CD8-positive, alpha-beta T cell (primary cell): ENCODE measurements at places on chromosomes 5 and 9.
A peak's percentile ranks its signal among the peaks of the same experiment; 100 is the strongest.

GRCh38 chr9:103990311-103990710 lies 103.8 kb upstream of the SMC2 start:
- DNase-seq, result no peak

- DNase-seq, result no peak
Measured at GRCh38 chr5:98163796-98164493, 609.5 kb upstream of the RGMB start.

DNA sequence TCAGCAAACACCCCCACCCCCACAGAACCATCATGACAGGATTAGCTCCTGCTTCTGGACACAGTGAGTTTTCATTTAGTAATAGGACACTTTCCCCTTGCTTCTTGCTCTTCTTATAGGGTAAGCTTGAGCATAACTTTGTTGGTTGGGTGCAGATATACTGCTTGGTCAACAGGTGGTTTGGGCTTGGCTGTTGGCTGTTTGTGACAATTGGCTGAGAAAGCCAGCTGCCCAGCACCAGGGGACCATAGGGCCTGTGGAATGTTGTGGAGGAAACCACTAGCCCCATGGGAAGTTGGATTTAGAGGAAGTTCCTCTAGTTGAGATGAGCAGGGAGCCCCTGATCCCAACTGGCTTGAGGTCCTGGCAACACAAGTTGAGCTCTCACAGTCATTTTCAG lies 30.5 kb downstream of the PPP3R2 start:
- DNase-seq, result no peak

GRCh38 chr5:132750471-132751230 lies 3.4 kb downstream of the CCNI2 start:
- no peak for DNase-seq

DNA sequence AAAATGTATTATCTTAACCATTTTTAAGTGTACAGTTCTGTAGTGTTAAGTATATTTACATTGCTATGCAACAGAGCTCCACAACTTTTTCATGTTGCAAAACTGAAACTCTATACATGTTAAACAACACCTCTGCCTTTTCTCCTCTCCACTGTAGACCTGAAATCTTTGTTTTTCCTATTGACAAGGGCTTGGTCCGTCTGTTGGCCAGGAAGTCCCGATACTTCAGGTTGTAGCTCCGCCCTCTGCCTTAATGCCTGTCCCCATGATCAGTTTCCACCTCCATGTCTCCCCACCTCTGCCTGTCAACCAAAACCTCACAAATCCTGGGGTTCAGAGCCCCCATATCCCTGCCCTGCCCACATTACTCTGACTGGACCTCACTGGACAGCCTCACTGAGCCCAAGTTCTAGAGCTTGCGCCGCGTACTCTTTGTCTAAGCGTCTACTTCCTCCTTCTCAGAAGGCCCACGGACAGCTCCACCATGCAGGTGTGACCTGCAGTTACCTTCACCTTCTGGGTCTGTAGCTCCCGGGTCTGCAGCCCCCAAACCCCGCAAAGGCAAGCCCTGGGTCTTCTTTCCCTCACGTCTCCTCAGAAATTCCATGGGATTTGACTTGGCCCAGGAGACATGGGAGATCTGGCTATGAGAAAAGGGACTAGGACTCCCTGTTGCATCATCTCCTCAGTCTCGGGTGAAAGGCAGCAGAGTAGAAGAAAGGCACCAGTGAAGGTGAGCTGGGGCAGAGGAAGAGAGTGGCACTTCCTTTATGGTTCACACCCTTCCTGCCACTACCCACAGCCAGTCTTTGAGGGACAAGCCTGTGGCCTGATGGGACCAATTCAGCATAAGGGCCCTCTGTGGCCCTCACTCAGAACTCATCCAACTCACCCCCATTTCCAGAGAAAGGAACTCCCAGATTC lies 8.0 kb downstream of the GLIPR2 start:
- peak; percentile 51 for DNase-seq

GRCh38 chr5:58021466-58021865 lies 438.4 kb downstream of the PLK2 start:
- no peak for DNase-seq

DNA sequence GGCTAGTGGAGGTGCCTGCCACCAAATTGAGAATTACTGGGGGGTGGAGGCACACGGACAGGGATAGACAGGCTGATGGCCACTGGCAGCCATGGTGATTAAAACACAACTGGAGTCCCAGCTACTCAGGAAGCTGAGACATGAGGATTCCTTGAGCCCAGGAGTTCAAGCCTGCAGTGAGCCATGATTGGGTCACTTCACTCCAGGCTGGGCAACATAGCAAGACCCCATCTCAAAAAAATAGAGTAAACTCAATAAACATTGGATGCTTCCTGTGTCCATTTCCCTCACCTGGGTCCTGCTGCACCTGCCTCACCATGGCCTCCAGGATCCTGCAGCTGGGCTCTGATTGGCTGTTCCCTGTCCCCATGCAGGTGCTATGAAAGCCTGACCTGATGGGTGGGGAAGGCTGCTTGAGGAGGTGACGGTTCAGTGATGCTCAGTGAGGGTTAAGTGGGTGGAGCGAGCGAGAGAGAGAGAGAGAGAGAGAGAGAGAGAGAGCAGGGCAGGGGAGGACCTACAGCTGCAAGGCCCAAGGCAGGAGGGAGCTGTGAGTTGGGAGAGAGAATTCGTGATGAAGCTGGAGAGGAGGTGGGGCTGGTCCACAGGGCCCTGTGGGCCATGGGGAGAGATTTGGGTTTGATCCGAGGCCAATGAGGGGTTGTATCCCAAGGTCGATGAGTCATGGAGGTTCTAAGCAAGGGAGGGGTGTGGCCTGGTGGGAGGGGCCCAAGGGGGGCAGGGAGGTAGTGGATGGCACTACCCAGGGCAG lies 36.7 kb upstream of the FUBP3 start:
- no peak for DNase-seq

DNA sequence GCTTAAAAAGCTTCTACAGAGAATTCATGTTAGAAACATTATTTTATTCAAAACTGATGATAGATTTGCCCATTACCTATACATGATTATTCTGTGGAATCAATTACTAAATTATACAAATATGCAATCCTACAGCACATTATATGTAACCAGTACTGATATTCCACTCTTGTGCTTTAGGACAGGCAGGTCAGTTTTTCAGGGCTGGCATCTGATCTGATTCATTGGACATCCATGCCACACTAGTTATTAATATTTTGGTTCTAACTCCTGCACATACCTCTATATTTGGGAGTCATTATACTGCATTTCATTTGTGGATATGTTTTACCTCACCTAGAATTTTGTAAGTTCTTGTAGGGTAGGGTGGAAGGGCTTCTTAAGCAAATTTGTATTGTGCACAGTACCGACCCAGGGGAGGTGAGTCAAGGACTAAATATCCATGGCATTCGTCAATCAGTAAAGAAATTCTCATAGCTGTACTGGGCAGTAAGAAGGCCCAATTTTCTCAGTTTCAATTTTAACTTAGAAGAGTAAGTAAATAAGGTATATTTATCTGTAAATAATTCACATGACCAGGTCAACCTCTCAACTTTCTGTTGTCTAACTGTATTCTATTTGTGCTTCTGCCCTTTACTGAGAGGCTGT lies 33.5 kb downstream of the ELOVL7 start:
- DNase-seq, result no peak

- DNase-seq, result no peak
Measured at GRCh38 chr9:136784249-136784996, 6.7 kb upstream of the TMEM141 start.

DNA sequence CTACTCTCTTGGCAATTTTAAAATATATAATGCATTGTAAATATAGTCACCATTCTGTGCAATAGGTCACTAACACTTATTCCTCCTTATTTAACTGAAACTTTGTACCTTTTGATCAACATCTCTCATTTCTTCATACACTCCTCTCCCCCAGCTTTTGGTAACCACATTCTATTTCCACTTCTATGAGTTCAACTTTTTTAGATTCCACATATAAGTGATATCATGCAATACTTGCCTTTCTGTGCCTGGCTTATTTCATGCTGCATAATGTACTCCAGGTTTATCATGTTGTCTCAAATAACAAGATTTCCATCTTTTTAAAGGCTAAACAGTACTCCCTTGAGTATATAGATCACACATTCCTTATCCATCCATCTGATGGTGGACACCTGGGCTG lies 188.8 kb downstream of the NXNL2 start:
- DNase-seq, result no peak

GRCh38 chr5:131514316-131515283 lies 120.4 kb downstream of the RAPGEF6 start:
- DNase-seq, result peak; percentile 72

- no peak for DNase-seq
Measured at GRCh38 chr5:57207007-57207653, 33.3 kb downstream of the GPBP1 start.

GRCh38 chr9:104849023-104849422 lies 78.9 kb downstream of the ABCA1 start:
- no peak for DNase-seq

DNA sequence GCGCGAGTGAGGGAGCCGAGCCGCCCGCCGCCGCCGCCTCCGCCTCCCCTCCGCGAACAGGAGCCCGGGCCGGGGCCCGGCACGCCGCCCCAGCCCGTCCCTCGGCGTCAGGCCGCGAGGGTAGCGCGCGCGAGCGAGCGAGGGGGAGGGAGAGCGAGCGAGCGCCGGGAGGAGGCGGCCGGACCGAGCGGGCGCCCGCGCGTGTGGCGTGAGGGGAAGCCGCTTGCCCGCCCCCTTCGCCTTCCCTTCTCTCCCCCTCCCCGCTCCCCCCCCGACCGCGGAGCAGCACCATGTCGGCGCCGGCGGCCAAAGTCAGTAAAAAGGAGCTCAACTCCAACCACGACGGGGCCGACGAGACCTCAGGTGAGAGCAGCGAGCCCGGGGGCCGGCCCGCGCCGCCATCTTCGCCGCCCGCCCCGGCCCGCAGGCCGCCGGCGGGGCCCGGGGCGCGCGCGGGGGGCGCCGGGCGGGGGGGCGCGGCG lies 312 bp downstream of the SET start:
- DNase-seq, result peak; percentile 43

DNA sequence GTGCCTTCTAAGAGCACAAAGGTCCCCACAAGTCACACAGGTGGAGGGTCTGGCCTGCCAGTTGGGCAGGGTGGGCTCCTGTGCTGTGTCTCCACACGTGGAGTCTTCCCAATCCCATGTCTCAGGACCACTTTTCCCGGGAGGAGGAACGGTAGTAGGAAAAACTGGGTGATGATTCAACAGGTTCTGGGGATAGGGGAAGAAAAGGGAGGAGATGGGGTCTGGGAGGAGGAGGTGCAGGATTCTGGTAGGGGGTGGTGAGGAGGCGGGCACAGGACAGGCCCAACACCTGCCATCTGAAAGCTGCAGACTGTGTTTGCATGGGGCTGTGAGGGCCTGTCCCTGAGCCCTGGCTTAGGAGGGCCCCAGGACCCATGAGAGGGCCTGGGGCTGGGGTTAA lies 215.2 kb downstream of the HSPA4 start:
- DNase-seq, result no peak

DNA sequence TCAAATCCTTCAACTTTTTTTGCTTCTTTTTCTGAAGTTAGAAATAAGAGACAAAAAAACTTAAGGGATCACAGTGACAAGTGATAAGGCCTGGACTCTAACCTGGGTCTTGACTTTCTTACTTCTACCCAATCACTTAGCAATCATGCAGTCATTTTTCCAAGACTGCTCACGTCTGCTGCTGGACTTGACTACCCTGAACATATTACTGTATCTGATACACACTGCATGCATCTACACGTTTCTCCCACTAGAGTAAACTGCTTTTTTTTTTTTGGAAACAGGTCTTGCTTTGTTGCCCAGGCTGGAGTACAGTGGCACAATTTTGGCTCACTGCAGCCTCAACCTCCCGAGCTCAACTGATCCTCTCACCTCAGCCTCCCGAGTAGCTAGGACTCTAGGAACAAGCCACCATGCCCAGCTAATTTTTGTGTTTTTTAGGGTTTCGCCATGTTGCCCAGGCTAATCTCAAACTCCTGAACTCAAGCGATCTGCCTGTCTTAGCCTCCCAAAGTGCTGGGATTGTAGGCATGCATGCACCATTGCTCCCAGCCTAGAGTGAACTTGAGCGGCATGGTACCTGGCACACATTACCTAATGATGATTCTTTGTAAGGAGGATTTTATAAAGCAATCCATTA lies 7.4 kb downstream of the PLIN2 start:
- no peak for DNase-seq

DNA sequence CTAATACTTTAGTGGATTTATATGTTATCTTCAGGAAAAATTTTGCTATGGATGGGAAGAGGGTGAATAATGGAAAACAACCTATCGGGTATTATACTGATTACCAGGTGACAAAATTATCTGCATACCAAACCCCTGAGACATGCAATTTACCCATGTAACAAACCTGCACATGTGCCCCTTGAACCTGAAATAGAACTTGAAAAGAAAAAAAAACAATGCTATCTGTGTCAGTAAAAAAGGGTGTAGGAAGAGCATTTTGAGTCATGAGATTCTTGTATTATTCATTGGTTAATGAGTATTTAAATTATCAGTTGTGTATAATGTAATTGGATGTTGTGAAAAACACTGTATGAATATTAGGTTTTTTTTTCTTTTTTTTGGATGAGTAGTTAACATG lies 75.4 kb downstream of the PRR16 start:
- DNase-seq, result no peak
